ENCODE measurements at places on chromosomes 13 and 19.

DNA sequence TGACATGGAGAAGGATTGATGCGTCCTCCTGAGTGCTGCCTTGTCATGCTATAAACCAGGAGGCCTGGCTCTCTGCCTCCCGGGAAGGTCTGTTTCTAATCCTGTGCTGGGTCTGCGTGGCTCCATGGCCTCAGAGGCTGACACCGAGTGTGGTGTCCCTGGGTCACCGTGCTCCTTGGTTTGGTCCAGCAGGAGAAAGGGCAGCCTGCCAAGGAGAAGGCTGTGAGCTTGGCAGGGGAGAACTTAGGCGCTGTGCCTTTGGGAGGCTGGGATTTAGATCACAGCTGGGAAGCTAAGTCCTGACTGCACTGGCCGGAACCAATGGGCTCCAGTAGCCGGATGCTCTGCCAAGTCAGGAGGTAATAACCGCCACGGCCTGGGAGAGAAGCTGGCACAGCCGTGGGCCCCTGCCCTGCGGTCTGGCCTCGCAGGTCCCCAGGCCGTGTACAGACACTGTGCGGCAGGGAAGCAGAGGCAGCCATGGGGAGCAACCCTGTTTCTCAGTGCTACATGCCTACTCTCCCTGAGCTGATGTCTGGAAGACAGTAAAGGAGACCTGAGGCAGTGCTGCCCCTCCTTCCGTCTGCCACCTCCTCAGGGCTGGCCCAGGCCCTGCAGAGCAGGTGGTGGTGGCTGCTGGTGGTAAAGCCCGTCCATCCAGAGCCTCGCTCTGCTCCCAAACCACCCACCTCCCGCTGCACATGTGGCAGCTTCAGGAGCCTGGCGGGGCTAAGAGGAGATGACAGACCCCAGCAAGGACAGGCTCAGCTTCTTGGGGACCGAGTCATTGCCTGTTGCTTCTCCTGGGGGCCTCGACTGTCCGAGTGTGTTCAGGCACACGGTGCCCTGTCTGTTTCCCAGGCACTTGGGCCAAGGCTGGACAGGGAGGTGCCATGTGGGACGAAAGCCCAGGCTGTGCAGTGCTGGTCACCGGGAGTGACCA is 44.9 kb downstream of the C13orf46 start:
- DNase-seq: peak; percentile 19

DNA sequence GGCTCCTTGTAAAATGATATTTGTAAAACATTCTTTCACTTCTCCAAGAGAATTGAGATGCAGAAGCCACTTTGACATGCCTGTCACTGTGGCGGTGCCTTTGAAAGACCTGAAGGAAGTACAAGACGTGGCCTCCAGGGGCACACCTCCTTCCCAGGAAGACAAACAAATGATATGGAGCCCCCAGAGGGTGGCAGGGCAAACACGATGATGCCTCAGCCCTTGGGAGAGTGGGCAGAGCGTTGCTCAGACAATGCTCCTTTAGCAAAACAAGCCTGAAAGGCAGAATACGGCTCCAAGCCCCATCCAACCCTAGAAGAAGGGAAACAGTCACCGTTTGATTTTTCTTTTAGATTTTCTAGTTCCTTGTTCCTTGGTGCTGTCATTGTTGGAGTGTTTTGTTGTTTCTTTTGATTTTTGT is 9.2 kb upstream of the ATP12A start:
- no peak for DNase-seq

DNA sequence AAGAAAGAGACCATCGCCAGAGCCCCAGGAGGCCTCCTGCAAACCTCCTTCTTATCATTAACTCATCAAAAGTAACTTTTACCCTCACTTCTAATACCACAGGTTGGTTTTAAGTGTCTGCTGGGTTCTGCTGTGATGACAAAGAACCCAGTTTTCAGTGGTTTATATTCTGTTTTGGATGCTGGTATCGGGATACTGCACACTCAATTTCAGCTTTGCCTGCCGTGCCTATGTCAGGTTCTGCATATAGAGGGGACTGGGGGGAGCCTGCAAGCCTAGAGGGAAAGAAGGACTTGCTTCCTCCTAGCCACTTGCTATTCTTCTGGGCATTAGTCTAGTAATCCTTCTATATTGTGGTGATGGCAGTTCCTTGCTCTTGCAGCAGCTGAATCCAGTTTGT is 242.4 kb downstream of the KCNRG start:
- no peak for DNase-seq

DNA sequence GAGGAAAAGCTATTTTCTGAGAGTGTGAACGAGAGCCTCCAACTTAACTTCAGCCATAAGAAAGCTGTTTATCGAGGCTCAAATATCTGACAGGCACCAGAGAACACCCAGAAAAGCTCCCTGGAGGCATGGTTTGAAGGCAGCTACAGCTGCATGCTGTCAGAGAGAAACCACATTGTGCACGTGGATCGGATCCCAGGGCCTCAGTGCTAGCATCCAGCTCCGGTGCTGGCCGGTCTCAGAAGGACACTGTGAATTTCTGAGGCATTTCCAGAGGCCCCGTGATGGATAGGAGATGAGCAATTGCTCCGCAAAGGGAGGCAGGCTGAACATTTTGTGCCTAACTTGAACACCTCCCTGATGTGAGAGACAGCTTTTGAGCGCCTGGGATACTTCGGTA is 315.7 kb downstream of the FGF9 start:
- DNase-seq: no peak
